ENCODE measurements at places on chromosomes 11 and 22.

DNA sequence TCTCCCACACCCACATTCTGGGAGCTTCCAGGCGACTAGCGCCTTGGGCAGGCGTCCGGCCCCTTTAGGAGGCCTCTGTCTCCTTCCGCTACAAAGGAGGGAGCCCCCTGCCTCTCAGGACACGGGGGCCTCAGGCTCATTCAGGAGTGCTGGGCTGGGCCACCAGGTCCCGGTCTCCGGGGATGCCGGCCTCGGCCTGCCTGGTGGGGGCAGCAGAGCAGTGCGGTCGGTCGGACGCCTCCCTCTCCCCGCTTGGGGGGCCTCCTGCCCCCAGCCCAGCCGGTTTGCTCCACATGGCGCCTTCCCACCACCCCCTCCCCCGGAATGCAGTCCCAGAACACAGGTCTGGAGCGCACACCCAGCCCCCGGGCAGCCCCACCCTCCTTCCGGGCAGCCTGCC, 21.9 kb downstream of the MRPL23 start:
- DNase-seq, result no peak

DNA sequence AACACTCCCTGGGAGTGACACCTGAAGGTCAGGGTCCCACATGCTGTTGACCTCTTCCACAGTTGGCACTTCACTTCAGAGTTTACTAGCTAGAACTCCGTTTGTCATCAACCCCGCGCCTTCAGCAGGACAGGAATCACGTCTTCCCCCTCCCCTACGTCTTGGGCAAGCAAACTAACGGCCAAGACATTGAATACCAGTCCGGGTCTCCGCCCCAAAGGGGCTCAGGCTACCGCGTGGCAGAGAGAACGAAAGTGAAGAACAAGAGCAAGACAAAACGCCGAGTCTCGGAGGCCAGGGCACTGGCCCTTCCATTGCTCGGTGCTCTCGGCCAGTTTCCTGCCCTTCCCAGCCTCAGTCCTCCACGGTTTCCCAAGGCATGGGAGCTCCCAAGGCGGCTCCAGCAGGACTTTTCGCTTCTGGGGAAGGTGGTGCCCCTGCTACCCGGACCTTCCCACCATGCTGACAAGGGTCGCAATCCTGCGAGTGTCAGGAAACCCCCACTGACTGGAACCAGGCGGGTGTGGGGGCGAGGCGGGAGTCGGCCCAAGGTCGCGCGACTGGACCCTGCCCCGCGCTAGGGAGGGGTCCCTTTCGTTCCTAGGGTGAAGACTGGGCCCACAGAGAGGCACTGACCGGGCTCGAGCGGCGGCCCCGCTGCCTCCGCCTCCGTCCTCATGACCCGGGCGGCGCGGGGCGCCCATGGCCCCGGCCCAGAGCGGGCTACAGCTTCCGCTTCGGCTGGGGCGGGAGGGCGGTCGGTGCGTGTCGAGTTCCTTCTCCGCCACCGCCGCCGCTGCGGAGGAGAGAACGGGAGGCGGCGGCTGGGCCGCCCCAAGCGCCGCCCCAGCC, at the start of gene GUCD1:
Gene GUCD1, minus strand, starts transcription at position 826 of the 852 bp plus-strand sequence. Its CDS starts 147 bp downstream, at position 679.
- no peak for DNase-seq

DNA sequence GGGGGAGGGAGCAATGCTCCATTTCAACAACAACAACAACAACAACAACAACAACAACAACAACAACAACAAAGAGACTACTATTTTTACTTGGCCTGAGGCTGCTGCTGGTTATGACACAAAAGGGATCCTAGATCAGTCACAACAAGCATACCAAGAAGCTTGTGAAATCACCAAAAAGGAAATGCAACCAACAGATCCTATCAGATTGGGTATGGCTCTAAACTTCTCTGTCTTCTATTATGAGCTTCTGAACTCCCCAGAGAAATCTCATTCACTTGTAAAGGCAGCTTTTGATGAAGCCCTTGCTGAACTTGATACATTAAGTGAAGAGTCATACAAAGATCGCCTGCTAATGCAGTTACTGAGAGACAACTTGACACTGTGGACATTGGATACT, 10.5 kb upstream of the MS4A2 start:
- DNase-seq, result peak; percentile 8

- DNase-seq, result no peak
Observed at GRCh38 chr11:57639321-57640067, 10.2 kb downstream of the YPEL4 start.

DNA sequence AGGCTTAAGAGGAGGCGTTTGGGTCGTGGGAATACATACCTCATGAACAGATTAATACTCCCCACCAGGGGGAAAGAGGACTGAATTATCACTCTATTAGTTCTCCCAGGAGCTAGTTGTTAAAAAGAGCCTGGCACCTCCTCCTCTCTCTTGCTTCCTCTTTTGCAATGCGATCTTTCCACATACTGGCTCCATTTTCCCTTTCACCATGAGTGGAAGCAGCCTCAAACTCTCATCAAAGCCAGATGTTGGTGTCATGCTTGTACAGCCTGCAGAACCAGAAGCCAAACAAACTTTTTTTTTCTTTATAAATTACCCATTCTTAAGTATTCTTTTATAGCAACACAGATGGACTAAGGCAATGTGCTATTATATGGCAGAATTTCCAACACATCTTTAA, 258.5 kb downstream of the FAM76B start:
- DNase-seq, result no peak

- no peak for DNase-seq
Observed at GRCh38 chr22:18005201-18005926, 19.0 kb downstream of the MICAL3 start.

DNA sequence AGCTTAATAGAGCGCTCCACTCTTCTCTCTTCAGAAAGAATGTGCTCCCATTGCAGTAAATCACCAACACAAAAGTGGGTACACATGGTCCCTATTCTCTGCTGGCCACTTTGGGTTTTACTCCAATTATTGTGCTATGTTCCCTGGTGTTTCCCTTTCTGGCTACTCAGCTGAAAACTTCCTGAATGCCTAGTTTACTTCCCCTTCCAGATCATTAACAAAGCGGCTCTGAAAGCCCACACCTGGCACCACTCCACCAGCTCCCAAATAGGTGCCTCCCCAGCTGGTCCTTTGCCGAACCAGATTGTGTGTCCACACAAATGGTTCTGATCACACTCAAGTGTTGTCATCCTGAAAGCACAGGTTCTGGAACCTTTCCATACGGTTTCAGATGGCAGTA, 443.7 kb downstream of the NTM start:
- DNase-seq, result no peak

Measured in foreskin melanocyte (primary cell).